ENCODE measurements at places on chromosomes 3 and 15. TPM values are rescaled to one million over a fixed set of nuclear protein-coding genes. Genes with fewer than 3 reads are reported as not detected.

Gene FRMD5
- 0.37 TPM for total RNA-seq

Gene ABHD17C
- 7.3 TPM for total RNA-seq

Gene TMEM108
- not detected for total RNA-seq

Gene CRYGS
- total RNA-seq = 1.5 TPM

Gene ST3GAL6
- not detected for total RNA-seq

Gene INKA1
- 0.37 TPM for total RNA-seq

DNA sequence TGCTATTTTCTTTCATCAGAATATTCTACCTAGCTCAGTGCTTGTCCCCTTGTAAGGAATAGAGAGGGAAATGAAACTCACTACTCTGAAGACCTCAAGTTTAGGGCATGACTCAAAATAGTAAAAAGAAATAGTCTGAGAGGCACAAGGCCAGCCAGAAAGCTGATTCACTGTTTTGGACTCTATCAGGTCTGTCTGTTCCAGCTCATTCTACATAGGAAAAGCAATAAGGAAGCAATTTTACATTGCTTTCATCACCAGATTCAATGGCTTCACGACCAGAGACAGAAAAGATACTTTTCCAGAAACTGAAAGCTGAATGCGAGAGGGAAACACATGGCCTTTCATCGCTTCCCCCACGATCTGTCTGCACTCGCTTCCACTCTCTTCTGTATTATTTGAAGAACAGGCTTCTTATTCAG, 276.0 kb downstream of the GBE1 start:
- no peak for DNase-seq

- peak; percentile 92 for DNase-seq
Measured at GRCh38 chr15:83066734-83067637, at the start of gene BTBD1. Gene BTBD1, minus strand, starts transcription at chr15:83067252. Its CDS starts 101 bp downstream, at chr15:83067151.

DNA sequence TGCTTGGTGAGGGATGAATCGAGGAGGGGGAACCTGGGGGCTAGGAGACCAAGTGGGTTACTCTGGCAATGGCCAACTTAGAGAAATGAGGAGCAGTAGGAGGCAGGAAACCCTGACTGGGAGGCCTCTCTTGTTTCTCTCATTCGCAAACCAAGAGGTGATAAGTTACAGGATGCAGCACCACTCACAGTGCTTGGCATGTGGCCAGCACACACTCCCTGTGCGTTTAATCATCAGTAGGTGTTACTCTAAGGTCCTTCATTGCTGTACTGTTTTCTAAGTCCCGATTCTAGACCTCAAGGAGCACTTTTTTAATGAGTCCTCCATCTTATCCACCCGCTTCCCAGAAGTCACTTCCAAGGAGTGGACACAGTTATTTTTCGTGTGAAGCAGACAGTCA, 314.1 kb upstream of the TRIM42 start:
- DNase-seq = peak; percentile 23

- no peak for DNase-seq
Measured at GRCh38 chr3:156761713-156762451, 64.3 kb upstream of the LEKR1 start.

GRCh38 chr3:134366221-134366927, 7.9 kb downstream of the AMOTL2 start:
- DNase-seq = no peak

- no peak for DNase-seq
Measured at GRCh38 chr3:31479431-31479830, 53.3 kb upstream of the STT3B start.

All from activated naive CD4-positive, alpha-beta T cell treated with anti-CD3 and anti-CD28 coated beads for 36 hours (primary cell).